ENCODE measurements at places on chromosomes 12 and 14. TPM values are rescaled to one million over a fixed set of nuclear protein-coding genes. Genes with fewer than 3 reads are reported as not detected.

GRCh38 chr12:96070670-96071279 lies 35.4 kb upstream of the LTA4H start:
- no peak overlapping the region for H3K4me3 ChIP-seq
- no peak for DNase-seq
- H3K27me3 ChIP-seq, result no peaks in the 10 kb centered on the region
- H3K4me1 ChIP-seq, result peaks cover 14% of the 10 kb centered on the region

DNA sequence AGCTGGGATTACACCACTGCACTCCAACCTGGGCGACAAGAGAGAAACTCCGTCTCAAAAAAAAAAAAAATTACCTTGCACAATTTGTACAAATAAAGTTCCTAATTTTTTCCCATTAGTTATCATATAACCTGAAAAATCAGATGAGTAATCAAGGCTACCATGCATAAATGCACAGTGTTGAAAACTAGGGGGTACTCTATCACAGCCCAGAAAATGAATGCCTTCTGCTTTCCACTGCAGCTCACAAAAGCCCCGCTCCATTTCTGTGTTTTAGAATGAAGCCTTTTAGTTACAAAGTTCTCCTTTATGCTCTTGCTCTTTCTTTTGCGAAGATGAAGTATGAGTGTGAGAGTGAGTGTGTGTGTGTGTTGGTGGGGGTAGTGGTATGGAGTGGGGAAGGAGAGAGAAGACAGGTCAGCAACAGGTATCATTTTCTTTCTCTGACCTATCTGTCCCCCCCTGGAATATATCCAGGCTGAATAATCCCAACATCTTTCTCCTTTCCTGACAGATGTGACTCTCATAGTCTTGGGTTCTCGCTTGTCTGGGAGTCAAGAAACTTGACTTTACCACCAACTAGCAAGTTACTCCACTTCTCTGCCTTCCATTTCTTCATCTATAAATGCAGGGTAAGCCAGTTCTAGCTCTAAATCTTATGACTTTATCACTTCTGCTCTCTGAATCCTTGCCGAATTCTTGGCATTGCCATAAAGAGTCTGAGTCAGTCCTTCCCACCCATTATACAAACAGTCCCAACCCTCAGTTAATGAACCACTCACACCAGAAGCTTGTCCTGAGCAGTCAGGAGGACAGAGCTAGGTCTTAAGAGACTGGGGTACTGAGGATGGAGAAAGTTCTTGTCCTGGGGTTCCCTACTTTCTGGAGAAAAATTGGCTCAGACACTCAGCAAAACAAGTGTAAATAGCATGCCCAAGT lies 16.1 kb downstream of the BIN2 start:
- H3K4me1 ChIP-seq, result peaks cover 7% of the 10 kb centered on the region
- no peak overlapping the region for H3K4me3 ChIP-seq
- H3K27me3 ChIP-seq, result no peaks in the 10 kb centered on the region
- no peak for DNase-seq
- H3K36me3 ChIP-seq, result no peaks in the 10 kb centered on the region
- H3K27ac ChIP-seq, result no peak overlapping the region

- DNase-seq, result no peak
- H3K4me1 ChIP-seq, result no peaks in the 10 kb centered on the region
- no peaks in the 10 kb centered on the region for H3K36me3 ChIP-seq
- no peaks in the 10 kb centered on the region for H3K27me3 ChIP-seq
Observed at GRCh38 chr12:10497602-10498001, 8.1 kb upstream of the EIF2S3B start.

DNA sequence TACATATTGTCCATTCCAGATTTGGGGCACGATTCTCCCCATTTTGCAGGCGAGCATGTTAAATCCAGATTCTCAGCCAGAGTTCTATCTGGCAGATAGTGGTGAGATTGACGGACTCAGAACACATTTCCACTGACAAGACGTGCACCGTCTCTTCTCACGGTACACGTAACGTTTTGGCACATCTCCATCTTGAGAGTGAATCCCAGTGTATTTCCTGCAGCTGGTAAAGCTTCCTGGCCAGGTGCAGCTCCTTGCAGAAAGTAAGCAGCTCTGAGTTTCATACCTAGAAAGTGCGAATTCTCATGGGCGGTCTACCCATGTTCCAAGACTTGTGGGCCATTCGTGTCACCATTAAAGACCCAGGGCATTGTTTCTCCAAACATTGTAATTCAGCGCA lies 102.6 kb downstream of the TSPAN9 start:
- H3K36me3 ChIP-seq, result no peaks in the 10 kb centered on the region
- no peaks in the 10 kb centered on the region for H3K4me1 ChIP-seq
- no peak for DNase-seq
- no peak overlapping the region for H3K4me3 ChIP-seq
- no peaks in the 10 kb centered on the region for H3K27me3 ChIP-seq
- no peak overlapping the region for H3K27ac ChIP-seq

- peak overlapping the region; percentile 94 for H3K27ac ChIP-seq
- H3K27me3 ChIP-seq, result no peaks in the 10 kb centered on the region
- DNase-seq, result no peak
- H3K36me3 ChIP-seq, result peaks cover 62% of the 10 kb centered on the region
- H3K4me3 ChIP-seq, result peak overlapping the region; percentile 66
Observed at GRCh38 chr12:121812320-121812871, 8.6 kb downstream of the SETD1B start.

DNA sequence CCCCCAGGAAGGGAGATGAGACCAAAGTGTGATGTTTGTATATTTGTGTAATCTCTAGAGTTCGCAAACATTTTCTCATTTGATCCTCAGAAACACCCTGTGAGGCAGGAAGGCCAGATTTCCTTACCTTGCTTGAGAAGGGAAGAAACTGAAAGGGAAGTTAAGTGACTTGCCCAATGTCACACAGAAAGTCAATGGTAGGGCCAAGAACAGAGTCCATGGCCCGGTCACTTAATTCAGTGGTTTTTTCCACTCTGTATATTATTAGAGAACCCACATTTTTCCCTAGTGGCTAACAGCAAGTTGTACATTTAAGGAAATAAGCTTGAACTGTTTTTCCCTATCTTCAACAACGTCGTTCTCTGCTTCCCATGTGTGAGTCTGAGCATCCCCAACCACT lies 25.6 kb upstream of the CHPT1 start:
- no peaks in the 10 kb centered on the region for H3K4me1 ChIP-seq
- H3K4me3 ChIP-seq, result no peak overlapping the region
- no peaks in the 10 kb centered on the region for H3K27me3 ChIP-seq
- H3K27ac ChIP-seq, result no peak overlapping the region

GRCh38 chr12:132130690-132131089 lies 13.4 kb downstream of the DDX51 start:
- no peak overlapping the region for H3K4me3 ChIP-seq
- no peaks in the 10 kb centered on the region for H3K36me3 ChIP-seq
- DNase-seq, result no peak
- no peaks in the 10 kb centered on the region for H3K27me3 ChIP-seq
- H3K4me1 ChIP-seq, result no peaks in the 10 kb centered on the region
- no peak overlapping the region for H3K27ac ChIP-seq

DNA sequence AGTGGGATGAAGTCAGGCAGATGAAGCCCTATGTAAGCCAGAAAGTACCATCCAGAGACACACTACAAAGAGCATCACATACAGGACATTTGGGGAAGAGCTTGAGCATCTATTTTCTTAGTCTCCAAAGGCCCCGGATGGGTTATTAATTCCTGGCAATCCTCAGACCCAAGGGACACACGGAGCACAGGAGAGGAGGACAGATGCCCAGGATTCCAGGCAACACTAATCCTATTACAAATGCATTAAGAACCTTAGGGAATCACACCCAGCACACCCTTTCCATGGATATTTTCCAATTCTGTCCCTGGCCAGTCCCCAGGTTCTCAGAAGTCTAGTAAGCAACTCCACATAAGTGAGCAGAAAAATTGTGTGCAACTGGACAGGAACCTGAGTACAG lies 65.9 kb downstream of the CMKLR1 start:
- no peaks in the 10 kb centered on the region for H3K4me1 ChIP-seq
- no peak overlapping the region for H3K27ac ChIP-seq

DNA sequence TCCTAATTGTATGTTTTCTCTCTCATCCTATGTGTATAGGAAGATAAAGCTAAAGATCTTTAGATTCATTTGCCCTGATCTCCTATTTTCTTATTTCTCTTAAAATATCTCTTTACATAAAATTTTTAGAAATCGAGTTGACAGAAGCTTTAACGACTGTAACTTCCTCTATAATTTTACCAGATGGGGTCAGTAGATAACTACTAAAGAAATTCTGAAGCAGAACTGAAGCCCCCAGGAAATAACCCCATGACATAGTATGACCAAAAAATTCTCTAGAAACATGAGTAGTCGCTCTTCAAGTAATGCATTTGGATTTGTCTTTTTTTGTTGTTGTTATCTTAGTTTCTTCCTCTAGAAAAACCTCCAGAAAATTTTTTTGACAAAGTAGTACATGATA lies 288.0 kb downstream of the ERC1 start:
- peaks cover 23% of the 10 kb centered on the region for H3K4me1 ChIP-seq
- H3K36me3 ChIP-seq, result no peaks in the 10 kb centered on the region
- DNase-seq, result no peak
- no peak overlapping the region for H3K27ac ChIP-seq

DNA sequence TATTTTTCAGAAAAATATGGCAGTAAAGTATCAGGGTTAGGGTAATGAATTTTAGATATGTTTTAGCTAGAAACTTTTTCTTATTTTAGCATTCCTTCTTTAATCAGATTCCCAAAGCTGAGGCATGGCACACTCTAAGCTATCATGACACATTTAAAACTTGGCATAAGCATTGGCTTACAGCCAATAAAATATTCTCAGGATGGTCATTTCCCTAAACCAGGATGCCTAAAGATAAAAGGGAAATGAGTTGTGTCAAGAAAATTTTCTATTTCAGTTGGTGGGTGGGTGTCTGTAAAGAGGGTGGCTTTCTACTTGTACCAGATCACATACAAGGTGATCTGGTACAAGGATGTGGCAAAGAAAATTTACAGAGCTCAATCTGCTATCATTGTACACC lies 47.8 kb downstream of the PEBP1 start:
- H3K4me3 ChIP-seq, result no peak overlapping the region
- peaks cover 8% of the 10 kb centered on the region for H3K4me1 ChIP-seq
- no peaks in the 10 kb centered on the region for H3K36me3 ChIP-seq
- DNase-seq, result no peak
- H3K27me3 ChIP-seq, result no peaks in the 10 kb centered on the region

The NPC2 gene
- total RNA-seq, result 165 TPM

The KLRD1 gene
- total RNA-seq, result 4.4 TPM

The SERPINA1 gene
- 6.1 TPM for total RNA-seq

The KLRC3 gene
- not detected for total RNA-seq
